ENCODE measurements at places on chromosomes 7 and 10.

DNA sequence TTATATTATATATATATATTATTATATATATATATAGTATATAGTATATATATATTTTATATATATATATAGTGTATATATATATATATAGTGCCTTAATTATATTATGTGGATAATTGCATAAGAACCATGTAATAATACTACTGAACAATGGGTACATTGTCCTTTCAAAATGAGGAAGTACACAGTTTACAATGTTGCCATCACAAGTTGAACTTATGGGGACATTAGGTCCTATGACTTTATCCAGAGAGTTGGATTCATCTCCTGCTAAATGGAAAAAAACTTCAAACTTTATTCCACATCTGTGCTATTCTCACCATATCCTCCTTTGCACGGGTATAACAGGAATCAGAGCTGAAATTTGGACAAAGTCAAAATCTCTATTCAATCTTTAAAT, 105.0 kb upstream of the AGR3 start:
- no peak for DNase-seq

DNA sequence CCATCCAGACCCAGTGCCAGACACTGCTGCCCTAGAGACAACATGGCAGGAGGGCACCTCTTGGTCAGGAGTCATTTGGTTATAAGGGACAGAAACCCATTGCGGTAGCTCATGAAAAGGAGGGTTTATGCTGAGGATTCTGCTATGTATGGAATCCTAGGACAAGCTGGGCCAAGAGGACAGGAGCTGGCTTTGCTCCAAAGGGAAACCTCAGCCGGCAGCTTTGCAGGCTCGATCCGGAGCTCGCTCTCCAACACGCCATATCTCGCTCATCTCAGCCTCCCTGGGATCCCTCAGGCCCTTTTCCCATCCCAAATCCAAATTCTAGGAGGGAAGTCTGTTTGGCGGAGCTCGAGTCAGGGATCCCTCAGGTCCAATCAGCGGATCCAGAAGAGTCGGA, 345.7 kb downstream of the GLRX3 start:
- no peak for DNase-seq

DNA sequence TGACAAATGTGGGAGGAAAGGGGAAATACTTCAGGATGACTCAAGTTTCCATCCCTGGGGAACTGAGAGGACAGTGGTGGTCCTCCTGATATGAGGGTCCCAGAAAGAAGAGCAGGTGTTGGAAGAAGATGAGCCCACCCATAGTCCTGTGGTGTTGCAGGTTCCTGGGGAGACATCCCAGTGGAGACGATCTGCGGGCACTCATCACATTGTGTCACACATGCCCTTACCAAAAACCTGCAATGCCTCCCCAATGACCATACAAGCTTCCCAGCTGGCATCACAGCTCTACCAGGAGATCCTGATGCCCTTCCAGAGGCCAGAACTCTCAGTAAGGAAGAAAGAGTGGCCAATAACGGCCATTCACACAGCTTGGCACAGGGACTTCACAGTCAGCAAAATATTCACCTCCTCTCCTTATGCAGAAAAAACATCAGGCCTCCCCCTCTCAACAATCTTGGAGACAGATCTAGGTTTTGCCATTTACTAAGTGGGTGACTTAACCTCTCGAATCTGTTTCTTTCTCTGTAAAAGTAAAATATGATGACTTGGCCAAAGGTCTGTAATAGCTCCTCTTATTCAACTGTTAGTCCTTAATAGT, 9.0 kb downstream of the PUS7 start:
- no peak for DNase-seq

GRCh38 chr7:90180011-90180585, 25.8 kb downstream of the STEAP1 start:
- DNase-seq: peak; percentile 5

DNA sequence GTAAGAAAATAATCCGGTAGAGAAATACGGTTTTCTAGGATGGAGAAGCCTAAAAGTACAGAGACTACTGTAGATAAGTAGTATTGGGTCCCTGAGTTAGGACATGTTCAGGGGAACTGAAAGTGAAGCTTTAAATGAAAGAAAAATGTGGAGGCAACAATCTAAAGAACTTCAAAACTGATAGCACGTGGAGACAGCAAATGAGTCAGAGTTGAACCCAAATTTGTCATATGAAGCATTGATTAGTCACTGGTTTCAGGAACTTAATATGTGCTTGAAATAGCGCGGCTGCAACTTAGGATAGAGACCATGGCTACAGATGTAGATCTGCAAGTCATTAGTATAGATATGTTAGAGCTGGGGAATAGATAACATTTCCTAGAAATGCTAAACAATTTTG, 1138.6 kb upstream of the SORCS1 start:
- peak; percentile 1 for DNase-seq

- DNase-seq: no peak
Measured at GRCh38 chr7:50276483-50276882, 28.0 kb upstream of the IKZF1 start.

GRCh38 chr7:67773081-67773480, 776.4 kb downstream of the TYW1 start:
- no peak for DNase-seq

DNA sequence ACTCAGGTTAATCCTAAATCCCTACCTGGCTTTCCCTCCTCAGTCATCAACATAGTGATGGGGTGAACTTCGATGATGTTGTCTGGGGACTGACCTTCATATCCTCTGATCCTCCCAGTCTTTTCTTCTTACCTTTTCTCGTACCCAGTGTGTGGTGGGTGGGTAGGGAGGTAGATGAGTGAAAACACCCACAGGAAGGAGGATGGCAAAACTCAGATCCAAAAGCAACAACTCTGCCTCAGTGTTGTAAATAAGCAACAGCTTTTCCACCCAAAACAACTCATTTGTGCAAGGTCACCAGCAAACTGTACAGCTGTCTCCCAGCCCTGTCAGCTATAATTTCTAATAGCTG, 38.6 kb downstream of the VOPP1 start:
- no peak for DNase-seq

DNA sequence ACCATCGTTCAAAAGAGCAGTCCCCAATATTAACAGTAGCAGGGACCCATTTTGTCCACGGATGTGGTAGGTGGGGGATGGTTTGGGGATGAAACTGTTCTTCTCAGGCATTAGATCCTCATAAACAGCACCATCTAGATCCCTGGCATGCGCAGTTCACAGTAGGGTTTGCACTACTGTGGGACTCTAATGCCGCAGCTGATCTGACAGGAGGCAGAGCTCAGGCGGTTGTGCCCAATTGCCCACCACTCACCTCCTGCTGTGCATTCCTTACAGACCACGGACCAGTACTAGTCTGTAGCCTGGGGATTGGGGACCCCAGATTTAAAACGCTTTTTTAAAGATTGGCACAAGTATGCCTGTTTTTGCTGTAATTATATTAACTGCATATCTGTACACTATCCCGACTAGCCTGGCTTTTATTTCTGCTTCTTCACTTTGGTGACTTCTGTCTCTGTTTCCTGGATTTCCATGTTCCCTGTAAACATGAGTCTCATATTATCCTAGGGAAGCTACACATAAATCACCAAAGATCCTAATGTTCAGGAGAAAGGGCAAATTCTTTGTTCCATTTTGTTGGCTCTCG, 163.3 kb upstream of the AKR1E2 start:
- peak; percentile 63 for DNase-seq

- DNase-seq: peak; percentile 19
Measured at GRCh38 chr10:24793648-24794379, 70.1 kb upstream of the ARHGAP21 start.

DNA sequence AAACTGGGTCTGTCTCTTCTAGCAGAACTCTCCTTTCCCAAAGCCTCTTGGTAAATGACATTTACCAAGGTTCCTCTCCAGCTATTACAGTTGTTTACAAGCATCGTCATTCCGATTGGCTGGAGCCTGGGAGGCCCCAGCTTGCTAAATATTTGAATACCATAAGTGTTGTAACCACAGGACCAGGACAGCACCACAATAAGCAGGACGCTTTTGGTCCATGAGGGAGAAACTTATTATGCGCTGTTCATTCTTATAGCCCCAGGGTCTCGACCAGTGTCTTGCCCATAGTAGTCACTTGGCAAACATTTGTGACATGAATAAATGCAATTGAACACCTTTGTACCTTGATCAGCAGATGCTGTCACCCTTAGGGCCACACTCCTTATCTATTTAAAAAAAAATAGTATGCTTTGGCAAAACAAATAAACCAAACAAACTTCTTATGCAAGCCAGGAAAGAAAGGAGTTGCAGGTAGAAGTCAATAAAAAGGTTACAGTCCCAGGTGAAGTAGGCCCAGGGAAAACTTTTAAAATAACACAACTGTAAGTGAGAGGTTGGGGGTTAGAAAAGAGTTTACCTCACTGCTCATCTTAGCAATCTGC, 32.8 kb downstream of the NRAP start:
- DNase-seq: no peak

GRCh38 chr7:143980746-143981510, 19.2 kb upstream of the OR6B1 start:
- peak; percentile 26 for DNase-seq

- DNase-seq: no peak
Measured at GRCh38 chr10:114566064-114566463, 92.0 kb downstream of the ABLIM1 start.

- DNase-seq: no peak
Measured at GRCh38 chr10:32245760-32246159, 101.2 kb downstream of the EPC1 start.

GRCh38 chr7:21108182-21108581, 319.7 kb upstream of the SP4 start:
- DNase-seq: no peak

GRCh38 chr7:76069238-76069638, 21.3 kb downstream of the MDH2 start:
- DNase-seq: peak; percentile 95

- DNase-seq: no peak
Measured at GRCh38 chr10:124480860-124481259, 19.2 kb downstream of the LHPP start.

DNA sequence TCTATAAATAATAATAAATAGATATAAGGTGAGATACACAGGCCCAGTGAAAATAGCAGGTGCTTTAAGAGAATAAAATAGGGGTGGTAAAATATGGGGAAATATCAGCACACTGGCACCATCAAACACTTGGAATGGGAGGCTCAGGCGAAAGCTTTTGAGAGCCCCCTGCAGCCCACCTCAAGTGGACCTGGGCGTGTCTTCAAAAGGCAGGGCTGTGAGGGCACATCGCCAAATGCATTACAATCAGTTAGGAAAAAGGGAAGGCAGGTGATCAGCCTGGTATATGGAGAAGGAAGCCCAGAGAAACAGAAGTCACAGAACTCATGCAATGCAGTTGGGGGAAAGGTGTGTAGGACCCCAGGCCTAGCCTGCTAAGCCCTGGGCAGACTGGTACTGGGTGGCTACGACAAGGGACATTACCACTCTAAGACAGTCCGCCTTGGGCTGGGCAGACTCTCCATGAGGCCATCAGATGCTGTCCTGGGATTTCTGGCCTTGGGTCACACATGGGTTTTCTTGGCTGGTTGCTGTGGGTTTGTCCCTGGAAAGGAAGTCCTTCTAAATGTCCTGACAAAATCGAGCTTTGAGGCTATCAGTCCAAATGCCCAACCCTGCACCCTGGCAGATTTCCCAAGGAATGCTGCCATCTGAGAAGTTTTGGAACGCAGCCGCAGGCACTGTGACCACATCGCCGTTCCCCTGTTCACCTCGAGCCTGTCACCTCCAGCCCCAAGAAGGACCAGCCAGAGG, 330.6 kb downstream of the GRID1 start:
- DNase-seq: no peak

GRCh38 chr7:34364130-34364529, 293.9 kb upstream of the NPSR1 start:
- no peak for DNase-seq

DNA sequence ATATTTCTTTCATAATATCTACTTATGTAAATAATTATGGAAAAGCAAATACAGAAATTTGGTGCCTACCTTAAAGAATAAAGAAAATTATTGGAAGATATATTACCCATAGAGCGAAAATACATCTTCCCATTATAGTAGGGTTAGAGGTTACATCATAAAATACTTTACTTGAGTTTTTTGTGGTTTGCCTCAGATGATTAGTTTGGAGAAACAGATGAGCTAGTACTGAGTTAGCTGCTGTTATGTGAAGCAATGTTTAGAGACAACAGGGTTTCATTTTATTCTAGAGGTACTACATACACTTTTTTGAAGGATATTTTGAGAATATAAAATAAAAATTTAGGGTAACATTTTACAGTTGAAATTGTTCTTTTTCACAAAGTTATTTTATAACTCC, 2.9 kb upstream of the MLLT10 start:
- DNase-seq: peak; percentile 30

DNA sequence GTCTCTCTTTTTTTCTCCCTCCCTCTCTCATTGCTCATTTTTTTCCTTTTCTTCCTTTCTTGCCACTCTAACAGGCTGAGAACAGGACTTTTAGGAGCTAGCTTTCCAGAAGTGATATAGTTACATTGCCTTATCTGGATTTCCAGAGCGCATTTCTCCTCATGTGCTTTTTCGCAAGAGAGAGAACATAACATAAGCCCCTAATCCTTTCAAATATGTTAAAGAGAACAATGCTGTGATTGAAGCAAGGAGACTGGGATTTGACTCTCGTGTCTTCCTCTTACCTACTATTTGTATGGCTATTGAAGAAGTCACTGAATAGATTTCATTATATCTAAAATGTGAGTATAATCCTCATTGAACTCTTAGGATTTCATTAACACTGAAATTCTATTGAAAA, 101.2 kb upstream of the PRPS1L1 start:
- no peak for DNase-seq

DNA sequence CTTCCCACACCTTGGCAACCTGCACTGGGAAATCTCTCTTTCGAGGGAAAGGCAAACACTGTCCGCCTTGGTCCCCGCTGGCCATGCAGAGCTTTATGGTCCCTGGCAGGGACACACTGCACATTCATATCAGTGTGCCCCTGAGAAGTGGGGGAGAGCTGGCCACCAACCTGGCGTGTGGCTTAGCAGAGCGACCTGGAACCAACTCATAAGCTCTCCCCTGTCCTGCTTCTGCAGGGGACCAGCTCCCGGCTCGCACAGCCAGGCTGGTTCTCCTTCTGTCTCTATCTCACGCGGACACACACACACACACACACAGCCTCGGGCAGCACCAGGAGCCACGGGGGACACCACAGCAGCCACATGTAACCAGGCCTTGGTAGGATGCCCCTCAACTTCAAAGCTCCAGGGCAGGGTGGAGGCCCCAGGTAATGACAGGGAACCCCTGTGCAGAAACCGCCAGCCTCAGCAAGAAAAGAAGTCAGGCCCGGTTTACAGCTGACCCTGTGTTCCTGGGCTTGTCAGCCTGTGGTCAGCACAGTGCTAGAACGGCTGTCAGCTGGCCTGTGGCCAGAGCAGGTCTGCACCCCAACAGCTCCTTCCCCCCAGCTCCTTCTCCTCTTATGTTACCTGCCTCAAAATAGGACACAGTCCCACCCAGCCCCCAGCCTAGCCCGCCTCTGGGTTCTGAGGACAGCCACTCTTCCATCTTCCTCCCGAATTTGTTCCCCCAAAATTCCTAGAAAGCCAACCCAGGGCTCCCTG, 69.3 kb downstream of the OAT start:
- DNase-seq: no peak

GRCh38 chr7:21903020-21903786, 42.5 kb downstream of the CDCA7L start:
- peak; percentile 13 for DNase-seq
